Kidney (tissue), 22 donors: ENCODE measurements at places on chromosomes 7 and 10. TPM values are rescaled to one million over a fixed set of nuclear protein-coding genes. Genes with fewer than 3 reads are reported as not detected.

Gene PSMC2
- total RNA-seq, result 98.8 TPM

Gene LIPM
- not detected for total RNA-seq

Gene EGFR
- total RNA-seq, result 61.3 TPM

Gene IDI1
- total RNA-seq, result 27.5 TPM

Gene HOXA7
- total RNA-seq, result 31.3 TPM

Gene C10orf62
- total RNA-seq, result 1.6 TPM

Gene CUEDC2
- 50.9 TPM for total RNA-seq

Gene RTKN2
- 1.6 TPM for total RNA-seq

Gene PSD
- 2.2 TPM for total RNA-seq

Gene TLX1
- not detected for total RNA-seq

Gene DYDC2
- 0.57 TPM for total RNA-seq

Gene RHOBTB1
- 14.6 TPM for total RNA-seq

Gene ATRNL1
- 7.1 TPM for total RNA-seq

Gene PLAU
- 40.8 TPM for total RNA-seq

Gene C1GALT1
- total RNA-seq, result 43.0 TPM

Gene OR2A1
- total RNA-seq, result not detected

Gene PNLIP
- total RNA-seq, result not detected

Gene RUFY2
- total RNA-seq, result 27.5 TPM

Gene ZMYND11
- total RNA-seq, result 80.7 TPM

Gene ANXA8L1
- not detected for total RNA-seq

Gene RBM20
- 2.1 TPM for total RNA-seq

Gene FRMPD2
- 0.47 TPM for total RNA-seq

Gene CNOT4
- 26.2 TPM for total RNA-seq

Gene DIP2C
- total RNA-seq, result 22.6 TPM

Gene FAM13C
- total RNA-seq, result 8.8 TPM

Gene SPRN
- not detected for total RNA-seq

Gene PRSS37
- total RNA-seq, result not detected

Gene CNNM1
- 0.85 TPM for total RNA-seq

Gene HOXA1
- 2.4 TPM for total RNA-seq

Gene SPOCK2
- total RNA-seq, result 19.7 TPM

Gene HDAC9
- 22.1 TPM for total RNA-seq

Gene C10orf95
- total RNA-seq, result 2.7 TPM

Gene PPP1R17
- total RNA-seq, result not detected

Gene FOXP2
- total RNA-seq, result 8.0 TPM

Gene C10orf90
- total RNA-seq, result not detected

Gene NAT16
- not detected for total RNA-seq

Gene C10orf67
- 1.6 TPM for total RNA-seq

Gene NME8
- 0.44 TPM for total RNA-seq

Gene TFR2
- total RNA-seq, result 0.79 TPM

Gene INHBA
- total RNA-seq, result 5.9 TPM

Gene SH2D4B
- total RNA-seq, result 0.09 TPM

Gene DNAJC12
- 2.5 TPM for total RNA-seq

Gene MGAM2
- total RNA-seq, result 0.13 TPM

Gene OR2A42
- total RNA-seq, result 0.06 TPM

Gene METTL2B
- total RNA-seq, result 26.0 TPM

Gene NUDT13
- 3.3 TPM for total RNA-seq

Gene WAPL
- 34.7 TPM for total RNA-seq

Gene FAM131B
- 0.82 TPM for total RNA-seq

Gene ASZ1
- not detected for total RNA-seq

Gene NEUROD6
- not detected for total RNA-seq

Gene ADARB2
- total RNA-seq, result 1.0 TPM

Gene COMTD1
- 26.6 TPM for total RNA-seq

Gene RBAK
- total RNA-seq, result 14.1 TPM

Gene CDK14
- total RNA-seq, result 33.9 TPM

Gene CALML3
- not detected for total RNA-seq

Gene WDR37
- total RNA-seq, result 23.5 TPM

Gene GRID2IP
- total RNA-seq, result 0.76 TPM

Gene GPRIN2
- total RNA-seq, result 12.6 TPM
